Kasumi-1 (cell line): ENCODE measurements at places on chromosomes 12 and 14.
A peak's percentile ranks its signal among the peaks of the same experiment; 100 is the strongest.

- no peak for DNase-seq
Observed at GRCh38 chr12:90020014-90020413, 311.4 kb upstream of the ATP2B1 start.

DNA sequence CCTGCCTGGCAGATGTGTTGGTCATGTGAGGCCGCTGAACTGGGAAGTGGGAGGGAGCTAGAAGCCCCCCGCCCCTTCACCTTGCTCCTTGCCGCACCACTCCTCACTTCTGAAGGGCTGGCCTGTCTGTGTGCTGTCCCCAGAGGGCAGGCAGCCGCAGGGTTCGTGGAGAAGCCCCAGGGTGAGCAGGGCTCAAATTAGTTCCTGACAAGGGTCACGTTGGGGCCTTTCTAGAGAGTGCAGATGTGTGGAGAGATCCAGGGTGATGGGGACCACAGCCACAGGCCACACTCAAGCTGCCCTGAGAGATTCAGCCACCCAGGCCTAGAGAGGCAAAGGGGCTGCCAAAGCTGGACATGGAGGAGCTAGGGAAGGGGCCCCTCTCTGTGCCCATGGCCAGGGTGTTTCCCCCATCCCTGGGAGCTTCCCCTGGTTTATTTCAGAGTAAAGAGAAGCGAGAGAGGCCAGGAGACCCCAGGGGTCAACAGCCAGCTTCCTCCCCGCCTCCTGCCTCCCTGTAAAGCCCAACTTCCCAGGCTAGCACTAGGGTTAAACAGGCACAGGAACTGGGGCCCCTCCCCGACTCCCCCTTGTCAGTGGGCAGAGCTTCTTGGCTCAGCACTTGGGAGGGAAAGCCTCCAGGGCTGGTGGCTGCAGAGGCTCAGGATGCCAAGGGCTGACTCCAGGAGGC, 16.2 kb downstream of the SLC25A29 start:
- no peak for DNase-seq

- DNase-seq: no peak
Observed at GRCh38 chr14:53493860-53494259, 340.7 kb upstream of the DDHD1 start.

GRCh38 chr14:100263141-100263540, 24.2 kb downstream of the YY1 start:
- DNase-seq: no peak

GRCh38 chr12:78559416-78559815, 305.2 kb upstream of the SYT1 start:
- DNase-seq: no peak

GRCh38 chr12:71036526-71036925, 116.0 kb upstream of the PTPRR start:
- no peak for DNase-seq

DNA sequence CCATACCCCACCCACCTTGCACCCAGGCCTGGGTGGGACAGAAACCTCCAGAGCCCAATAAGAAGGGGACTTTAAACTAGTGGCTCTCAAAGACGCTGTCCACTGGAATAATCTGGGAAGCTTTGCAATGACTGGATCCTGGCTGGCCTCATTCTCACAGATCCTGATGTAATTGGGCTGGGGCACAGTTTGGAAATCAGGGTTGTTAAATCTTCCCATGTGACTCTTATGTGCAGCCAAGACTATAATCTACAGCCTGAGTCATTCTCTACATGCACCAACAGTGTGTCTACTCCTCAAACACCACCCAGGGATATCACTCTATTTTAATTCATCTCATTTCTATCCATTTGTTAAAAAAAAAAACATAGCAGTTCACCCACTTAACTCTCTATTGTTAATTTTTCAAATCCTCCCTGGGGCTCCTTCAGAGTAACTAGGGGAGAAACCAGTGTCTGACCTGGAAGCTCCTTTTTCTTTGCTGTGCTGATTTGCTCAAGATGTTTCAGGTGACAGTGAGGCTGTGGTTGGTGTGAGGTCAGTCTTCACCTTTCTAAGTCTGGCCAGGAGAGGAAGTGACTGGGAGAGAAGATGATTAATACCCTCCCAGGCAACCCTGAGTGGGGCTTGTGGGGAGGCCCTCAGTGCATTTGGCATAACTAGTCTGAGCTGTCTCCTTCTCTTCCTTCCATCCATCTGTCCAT, 211.6 kb upstream of the SFSWAP start:
- no peak for DNase-seq

- no peak for DNase-seq
Observed at GRCh38 chr14:56751471-56751870, 58.8 kb downstream of the OTX2 start.

GRCh38 chr12:89307474-89308253, 44.6 kb downstream of the DUSP6 start:
- DNase-seq: no peak

DNA sequence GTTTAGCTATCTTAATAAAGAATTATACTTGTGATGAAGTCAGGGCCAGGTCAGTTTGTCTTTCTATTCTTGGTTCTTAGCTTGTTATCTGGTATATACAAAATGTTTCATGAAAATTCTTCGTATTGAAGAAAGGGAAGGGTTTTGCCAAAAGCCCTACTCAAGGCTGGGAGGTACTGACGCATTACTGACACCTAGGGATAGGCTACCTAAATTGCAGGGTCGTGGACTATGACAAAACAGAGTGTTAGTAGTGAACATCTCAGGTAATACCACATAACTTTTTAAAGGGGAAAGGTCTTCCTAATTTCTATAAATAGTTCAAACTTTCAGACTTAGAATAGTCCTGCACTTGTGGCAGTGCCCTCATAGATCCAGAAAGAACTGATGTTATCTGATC, 246.3 kb downstream of the RGS6 start:
- no peak for DNase-seq

DNA sequence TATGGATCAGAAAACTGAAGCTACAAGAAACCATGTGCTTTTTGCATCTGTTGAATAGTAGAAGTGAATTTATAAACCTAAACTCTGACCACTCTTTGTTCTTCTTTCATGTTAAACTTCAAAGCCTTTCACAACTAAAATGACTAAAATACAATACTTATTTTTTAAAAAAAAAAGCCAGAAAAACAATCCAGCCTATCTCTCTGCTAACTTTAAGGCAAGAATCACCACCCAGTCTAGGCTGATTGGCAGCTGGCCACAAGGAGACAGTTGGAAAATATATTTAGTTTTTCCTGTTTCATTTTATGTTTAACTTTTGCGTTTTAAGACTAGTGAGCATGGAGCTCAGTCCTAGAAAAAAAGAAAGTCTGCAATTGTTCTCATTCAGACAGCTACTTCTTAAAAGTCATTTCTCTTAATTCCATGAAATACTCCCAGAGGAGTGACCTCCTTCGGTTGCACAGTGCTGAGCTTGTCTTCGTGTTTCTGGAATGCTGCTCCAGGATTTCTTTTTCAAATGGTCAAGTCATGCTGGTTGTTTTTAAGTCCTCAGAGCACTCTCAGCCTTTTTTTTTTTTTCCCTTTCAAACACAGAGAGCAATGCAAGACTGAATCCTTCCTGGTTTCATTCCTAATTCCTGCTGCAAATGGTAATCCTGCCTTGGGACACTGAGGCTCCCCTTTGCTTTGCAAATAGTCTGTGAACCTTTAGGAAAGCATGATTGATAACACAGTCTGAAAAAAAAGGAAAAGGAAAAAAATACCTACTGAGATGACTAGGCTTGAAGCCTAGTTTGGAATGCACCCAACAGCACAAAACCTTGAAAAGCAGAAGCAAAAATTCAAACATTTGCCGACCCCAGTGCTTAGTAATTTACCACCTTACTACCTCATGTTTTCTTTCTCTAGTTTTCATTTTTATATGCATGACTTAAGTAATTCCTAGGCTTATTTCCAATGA, 233.3 kb upstream of the DAAM1 start:
- DNase-seq: peak; percentile 33

DNA sequence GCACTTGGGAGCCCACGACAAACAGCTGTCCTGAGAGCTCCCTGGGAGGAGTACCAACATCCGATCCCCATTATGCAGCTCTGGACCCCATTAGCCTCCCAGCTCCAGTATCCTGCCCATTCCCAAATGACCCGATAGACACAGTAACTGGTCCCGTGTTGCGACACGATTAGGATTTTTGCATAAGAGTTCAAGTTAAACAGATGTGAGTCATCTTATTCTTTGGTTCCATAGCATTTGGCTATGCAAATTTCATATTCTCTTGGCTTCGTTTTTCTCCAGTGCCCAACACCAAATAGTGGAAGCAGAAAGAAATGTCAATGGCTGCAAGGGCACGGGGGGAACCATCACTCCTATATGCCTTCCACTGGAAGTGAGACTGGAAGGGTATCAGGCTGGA, 43.0 kb upstream of the LRRC10 start:
- DNase-seq: no peak

DNA sequence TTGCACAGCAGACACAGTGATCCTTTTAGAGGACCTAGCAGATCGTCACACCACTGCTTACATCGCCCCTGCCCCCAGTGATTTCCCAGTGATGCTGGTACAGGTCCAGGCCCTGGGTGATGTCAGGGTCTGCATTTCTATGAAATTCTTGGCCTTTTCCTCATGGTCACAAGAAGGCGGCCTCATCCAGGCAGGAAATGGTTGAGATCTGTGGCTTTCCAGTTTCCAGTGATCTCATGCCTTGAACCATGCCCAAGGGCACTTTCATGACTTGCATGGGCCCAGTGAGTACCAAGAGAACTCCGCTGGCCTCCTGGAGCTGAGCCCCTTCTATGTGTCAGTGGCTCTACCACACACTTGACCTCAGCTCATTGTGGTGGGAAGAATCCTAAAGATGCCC, 41.9 kb upstream of the BDKRB2 start:
- DNase-seq: no peak

- DNase-seq: no peak
Observed at GRCh38 chr14:100120522-100121269, 38.7 kb downstream of the DEGS2 start.

- peak; percentile 68 for DNase-seq
Observed at GRCh38 chr14:90299408-90299807, 32.3 kb downstream of the NRDE2 start.

GRCh38 chr12:106197906-106198623, 49.8 kb downstream of the CKAP4 start:
- no peak for DNase-seq

DNA sequence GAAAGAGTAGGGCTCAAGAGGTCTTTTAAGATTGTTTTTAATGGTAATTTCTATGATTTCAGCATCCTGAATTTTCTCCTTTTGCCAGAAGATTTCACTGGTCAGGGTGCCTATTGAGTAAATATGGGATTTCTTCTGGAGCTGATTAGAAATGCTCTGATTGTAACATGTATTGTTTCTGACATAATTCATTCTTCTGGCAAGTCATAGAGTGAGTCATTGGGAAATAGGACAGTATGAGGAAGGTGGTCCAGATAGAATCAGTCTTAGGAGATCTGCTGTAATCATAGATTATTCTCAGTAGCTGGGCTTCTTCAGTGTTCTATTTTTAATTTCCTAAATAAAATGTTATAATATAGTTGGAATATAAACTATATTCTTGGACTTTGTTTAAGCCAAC, 182.0 kb upstream of the NAV3 start:
- no peak for DNase-seq

DNA sequence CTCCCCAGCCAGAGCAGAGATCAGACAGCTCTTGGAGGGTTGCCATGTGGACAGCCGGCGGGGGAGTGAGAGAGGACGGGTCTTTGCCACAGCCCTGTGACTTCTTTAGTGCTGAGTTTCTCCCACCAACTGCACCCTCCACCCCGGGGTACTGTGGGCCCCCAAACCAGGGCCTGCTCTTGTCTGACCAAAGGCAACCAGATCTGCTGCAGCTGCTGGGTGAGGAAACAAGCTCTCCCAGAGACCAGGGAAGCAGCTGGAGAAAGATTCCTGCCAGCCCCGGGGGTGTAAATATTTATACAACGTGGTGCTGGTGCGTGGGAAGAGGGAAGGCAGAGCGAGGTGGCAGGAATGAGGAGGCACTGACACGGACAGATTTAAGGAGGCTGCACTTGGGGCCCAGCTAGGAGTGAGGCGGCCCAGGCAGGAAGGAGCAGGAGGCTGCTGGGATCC, 14.3 kb upstream of the ZFP36L1 start:
- peak; percentile 83 for DNase-seq

- no peak for DNase-seq
Observed at GRCh38 chr14:68927089-68927488, 52.0 kb downstream of the ACTN1 start.

GRCh38 chr12:6038160-6038559, 86.3 kb downstream of the VWF start:
- DNase-seq: peak; percentile 51

- DNase-seq: no peak
Observed at GRCh38 chr12:90128526-90128925, 419.9 kb upstream of the ATP2B1 start.

DNA sequence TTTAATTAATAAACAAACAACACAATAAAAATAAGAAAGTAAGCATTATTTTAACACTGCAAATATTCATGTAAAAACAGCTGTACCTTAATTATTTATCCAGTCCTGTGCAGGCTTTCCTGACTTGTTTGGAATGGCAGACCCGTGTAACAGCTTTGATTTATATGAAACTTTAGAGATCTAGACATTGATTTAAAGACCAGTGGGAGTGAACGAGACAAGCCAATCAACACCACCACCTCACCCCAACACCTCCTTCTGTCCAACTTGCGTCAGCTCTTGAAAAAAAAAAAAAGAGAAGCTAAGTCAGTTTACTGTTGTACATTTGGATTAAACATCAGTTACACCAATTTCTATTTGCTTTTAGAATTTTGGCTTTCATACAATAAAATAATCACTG, 22.3 kb downstream of the SLC38A4 start:
- DNase-seq: no peak

DNA sequence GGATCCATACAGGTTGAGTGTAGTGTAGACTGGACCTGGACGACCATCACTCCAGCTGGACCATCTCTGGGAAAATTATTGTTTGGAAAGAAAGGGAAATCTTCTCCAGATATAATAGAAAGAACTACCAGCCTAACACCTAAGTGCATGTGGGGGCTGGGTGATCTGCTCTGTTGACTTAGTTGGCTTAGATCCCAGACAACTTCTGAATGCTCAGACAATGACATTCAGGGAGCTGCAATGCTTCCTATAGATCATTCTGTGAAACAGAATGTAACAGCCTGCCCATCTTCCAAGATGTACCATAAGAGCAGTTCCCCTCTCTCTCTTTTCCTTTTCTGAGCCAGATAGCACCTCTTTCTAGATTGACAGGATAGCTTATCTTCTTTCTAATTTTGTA, 572.8 kb upstream of the STXBP6 start:
- no peak for DNase-seq

DNA sequence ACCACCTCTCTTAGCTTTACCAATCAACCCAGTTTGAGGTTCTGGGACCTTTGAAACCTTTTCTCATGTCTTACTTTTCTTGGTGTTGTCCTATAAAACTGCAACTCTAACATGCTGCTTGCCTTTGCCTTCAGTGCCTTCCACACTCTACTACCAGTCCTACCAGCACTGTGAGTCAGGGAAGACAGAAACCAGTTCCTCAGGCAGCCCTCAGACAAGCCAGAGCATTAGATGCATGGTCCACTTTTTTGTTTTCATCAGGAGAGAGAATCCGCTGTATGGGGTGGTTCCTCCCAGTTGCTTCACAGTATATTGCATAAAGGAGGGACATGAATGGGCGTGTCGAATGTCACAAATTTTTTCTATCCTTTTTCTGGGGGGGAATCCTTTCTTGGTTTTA, 17.3 kb upstream of the KLRB1 start:
- DNase-seq: no peak

- DNase-seq: no peak
Observed at GRCh38 chr14:104587641-104588040, 8.1 kb downstream of the C14orf180 start.

- no peak for DNase-seq
Observed at GRCh38 chr12:70732287-70732686, 95.1 kb upstream of the PTPRB start.
